Prostate gland (tissue), 2 donors: ENCODE measurements at places on chromosomes 6 and 20.

DNA sequence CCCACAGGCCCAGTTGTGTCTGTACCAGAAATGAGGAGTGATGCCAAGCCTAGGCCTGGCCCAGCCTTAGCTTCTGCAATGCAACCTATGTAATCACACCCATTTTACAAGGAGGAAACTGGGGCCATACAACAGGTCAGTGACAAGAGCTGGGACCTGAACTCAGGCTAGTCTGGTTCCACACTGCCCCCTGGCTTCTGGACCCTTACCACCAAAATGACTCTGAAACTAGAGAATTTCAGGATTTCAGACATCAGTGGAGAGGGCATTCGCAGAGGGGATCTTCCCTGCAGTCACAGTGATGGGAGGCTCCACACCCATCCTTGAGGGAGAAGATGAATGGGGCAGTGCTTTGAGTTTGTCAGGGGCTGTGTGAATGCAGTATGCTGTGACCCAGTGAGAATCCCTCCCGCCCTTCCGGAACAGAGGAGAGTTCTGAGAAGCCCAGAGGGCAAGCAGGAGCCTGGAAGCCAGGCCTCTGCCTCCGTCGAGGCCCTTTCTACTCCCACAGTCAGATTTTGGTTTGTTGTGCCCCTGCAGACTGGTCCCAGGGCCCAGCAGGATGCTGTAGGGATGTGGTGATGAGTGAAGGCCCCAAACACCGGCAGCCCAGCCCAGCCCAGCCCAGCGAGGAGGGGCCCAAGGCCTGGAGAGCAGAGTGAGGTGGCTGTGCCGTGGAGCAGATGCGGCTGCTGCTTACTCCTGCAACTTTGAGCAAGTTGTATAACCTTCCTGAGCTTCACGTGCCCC lies 48.1 kb upstream of the MYL9 start:
- DNase-seq, result no peak

- no peak for DNase-seq
Measured at GRCh38 chr6:155528982-155529453, 73.4 kb upstream of the NOX3 start.

DNA sequence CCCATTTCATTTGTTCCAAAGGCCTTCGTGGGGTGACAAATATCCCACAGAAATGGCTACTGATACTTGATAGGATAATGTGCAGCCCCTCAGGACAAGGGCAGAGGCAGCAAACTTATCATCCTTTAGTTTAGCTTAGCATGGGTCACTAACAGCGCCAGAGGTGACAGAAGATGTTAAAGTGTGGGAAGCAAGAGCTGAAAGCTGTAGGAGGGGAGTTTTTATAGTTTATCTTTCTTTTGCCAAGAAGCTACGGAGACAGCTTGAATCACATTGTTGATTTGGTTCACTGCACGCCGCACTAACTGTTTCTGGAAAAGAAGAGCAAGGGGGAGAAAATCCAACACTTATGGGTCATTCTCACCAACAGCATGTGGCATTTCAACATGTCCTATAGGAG lies 773.9 kb upstream of the MMS22L start:
- no peak for DNase-seq

DNA sequence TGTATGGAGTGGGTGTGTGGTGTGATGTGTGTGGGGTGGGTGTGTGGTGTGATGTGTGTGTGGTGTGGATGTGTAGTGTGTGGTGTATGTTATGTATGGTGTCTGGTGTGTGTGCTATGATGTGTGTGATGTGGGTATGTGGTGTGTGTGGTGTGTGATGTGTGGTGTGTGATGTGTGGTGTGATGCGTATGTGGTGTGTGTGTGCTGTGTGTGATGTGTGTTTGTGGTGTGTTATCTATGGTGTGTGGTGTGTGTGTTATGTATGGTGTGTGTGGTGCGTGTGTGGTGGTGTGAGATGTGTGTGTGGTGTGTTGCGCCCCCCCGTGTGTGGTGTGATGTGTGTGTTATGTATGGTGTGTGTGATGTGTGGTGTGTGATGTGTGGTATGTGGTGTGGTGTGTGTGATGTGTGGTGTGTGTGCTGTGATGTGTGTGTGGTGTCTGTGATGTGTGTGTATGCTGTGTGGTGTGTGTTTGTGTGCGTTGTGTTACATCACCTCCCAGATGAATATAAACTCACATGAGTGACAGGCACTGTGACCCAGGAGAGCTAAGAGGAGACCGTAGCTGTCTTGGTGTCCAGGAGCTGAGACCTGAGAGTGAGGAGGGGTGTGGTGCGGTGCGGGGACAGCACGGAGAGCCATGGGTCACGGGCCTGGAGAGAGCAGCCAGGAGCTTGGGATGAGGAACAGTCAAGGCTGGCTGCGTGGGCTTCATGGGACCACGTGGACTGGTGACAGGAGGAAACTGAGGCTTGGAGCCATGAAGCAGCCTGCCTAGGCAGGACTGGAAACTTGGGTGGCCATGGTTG lies 8.8 kb downstream of the DLGAP4 start:
- DNase-seq, result no peak

DNA sequence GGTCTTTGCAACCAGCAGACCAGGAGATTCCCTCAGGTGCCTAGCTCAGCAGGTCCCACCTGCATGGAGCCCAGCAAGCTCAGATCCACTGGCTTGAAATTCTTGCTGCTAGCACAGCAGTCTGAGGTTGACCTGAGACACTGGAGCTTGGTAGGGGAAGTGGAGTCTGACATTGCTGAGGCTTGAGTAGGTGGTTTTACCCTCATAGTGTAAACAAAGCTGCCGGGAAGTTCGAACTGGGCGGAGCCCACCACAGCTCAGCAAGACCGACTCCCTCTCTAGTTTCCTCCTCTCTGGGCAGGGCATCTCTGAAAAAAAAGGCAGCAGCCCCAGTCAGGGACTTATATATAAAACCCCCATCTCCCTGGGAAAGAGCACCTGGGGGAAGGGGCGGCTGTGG lies 34.3 kb downstream of the PRSS35 start:
- DNase-seq, result no peak

DNA sequence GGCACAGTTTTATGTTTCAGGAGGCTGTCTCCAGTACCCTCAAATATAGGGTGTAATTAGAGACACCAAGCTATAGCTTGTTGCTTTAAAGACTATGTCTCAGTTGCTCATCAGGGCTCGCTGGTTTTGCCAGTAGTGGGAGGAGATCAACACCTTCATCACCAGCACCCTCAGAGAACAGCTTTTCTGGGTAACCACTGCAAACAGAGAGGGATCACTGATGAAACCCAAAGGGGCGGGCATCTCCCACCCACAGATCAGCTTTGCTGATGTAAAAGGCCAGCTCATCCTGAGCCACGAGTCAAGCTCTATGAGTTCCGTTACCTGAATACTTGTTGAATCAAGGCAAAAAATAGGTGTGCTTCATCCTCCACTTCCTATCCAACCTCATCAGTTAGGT lies 187.7 kb downstream of the AIG1 start:
- no peak for DNase-seq
